ENCODE measurements at places on chromosomes 4 and X.

DNA sequence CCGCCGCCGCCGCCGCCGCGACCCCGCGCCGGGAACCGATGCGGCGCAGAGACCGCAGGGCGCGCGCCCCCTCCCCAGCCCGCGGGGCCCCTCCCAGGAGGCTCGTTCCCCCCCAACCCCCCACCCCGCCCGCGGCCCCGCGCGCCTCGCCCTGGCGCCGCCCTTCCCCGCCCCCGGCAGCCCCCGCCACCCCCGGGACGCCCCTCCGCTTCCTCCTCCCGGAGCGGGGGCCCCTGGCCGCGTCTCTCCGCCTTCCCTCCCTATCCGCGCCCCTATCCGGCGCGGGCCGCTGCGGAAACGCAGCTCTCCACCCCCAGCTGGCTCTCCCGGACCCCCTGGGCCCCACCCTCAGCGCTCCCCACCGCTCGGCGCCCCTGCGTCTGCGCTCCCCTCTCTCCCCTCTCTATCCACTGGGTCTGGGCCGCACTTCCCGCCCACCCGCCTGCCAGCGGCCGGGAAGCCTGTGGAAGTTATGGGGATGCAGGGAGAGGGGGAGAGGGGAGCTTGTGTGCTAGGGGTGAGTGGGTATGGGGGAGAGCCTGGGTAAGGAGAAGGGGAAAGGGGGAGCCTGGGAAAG lies at the start of gene TMEM271:
Gene TMEM271 (minus strand): TSS at position 51 of the 577 bp plus-strand sequence. CDS start 233 bp downstream, outside the sequence.
- no peak for DNase-seq

DNA sequence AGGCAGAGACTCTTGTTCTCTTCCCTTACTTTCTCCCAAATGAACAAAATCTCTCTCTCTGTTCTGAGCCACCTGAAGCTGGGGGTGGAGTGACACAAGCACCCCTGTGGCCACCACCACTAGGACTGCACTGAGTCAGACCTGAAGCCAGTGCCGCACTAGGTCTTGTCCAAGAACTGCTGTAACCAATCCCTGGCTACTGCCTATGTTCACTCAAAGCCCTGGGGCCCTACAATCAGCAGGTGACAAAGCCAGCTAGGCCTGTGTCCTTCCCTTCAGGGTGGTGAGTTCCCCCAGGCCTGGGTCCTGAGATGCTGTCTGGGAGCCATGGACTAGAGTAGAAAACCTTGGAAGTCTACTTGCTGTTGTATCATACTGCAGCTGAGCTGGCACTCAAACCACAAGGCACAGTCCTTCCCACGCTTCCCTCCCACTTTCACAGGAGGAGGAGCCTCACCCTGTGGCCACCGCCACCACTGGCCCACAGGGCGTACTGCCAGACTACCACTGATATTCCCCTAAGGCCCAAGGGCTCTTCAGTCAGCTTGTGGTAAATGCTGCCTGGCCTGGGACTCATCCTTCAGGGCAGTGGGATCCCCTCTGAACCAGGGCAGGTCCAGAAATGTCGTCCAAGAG lies 119.1 kb downstream of the RTL9 start:
- DNase-seq: no peak

DNA sequence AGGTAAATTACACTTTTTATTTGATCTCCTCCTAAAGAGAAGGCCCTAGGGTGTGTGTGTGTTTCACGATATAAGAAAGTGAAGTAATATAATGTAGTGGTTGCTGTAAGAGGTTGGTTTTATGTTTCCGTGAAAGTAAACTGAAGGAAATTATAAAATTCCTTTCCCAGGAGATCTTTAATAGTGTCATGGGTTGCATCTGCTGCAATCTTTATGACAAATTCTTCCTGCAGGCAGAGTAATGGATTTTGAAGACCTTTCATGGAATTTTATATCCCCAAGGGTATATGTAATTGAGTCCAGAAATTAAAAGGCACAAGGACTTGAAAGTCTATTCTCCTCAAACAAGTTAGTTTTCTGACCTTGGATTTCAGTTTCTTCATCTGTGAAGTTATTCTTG lies 538.6 kb downstream of the ANKRD50 start:
- DNase-seq: no peak

DNA sequence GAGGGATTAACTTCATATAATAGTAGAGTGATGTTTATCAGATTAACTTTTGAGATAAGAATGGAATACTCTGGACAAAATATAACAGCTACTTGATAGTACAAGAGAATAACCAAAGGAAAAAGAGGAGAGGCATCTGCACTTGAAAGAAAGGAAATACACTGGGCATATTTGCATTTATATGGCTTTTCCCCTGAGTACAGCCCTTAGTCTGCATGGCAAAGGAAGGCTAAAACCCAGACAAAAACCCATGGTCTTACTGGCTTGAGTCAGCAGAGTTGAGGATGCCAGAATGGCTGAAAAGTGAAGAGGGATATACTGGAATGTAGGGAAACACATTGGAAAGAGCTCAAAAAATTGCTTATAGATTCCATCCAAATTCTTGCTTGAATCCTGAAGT lies 101.6 kb downstream of the COL4A5 start:
- no peak for DNase-seq

- no peak for DNase-seq
These were observed 14.5 kb downstream of the LNX1 start for GRCh38 chr4:53576676-53577372.

GRCh38 chrX:53133400-53133799 lies 39.5 kb downstream of the KANTR start:
- DNase-seq: no peak

DNA sequence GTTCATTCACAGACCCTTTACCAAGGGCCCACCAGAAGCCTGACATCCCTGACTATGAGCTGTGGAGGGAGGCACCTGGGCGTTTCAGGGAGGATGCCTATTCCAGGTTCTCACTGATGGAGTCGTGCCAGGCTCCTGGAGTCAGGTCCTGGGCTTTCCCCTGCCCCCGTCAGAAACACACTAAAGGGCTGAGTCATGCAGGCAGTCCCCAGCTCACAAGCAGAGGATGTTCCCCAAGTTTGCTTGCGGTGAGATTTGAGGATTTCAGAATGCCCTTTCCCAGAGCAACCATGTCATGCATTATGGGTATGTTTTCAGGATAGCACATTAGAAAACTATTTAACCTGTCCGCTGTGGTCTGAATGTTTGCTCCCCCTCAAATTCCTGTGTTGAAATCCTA lies 45.2 kb downstream of the FHDC1 start:
- DNase-seq: no peak

- no peak for DNase-seq
These were observed 3.7 kb downstream of the TAF7L start for GRCh38 chrX:101287402-101287801.

DNA sequence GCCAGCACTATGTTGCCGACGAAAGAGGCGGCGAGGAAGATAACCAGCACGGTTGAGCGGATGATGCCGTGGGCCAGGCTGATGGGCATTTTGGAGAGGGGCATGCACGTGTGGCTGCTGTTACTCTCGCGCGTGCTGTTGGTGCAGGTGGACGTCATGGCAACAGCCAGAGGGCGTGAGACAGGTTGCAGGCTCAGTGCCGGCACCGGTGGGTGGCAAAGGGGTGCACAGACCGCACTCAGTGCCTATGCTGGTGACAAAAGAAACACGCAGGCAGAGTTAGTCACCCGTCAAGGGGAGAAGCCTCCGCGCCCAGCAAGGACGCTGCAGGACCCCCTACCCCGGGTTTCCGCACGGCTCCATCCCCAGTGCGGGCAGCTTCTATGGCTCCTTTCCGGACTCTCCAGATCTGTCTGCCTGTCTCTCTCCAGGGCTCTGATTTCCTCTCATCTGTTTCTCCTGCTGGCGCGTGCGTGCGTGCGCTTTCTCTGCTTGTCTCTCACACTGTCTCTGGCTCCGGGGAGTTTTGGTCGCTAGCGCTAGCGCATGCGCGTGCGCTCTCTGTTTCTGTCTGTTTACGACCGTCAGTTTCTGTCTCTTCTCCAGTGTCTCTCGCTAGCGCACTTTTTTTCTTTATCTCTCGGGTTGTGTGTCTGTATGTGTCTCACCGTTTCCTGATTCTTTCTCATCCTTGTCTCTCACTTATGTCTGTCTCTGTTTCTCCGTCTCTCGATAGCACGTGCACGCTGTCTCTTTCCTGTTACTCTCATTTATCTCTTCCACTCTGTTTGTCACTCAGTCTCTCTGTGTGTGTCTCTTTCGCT lies 2.1 kb downstream of the GPR101 start:
- peak; percentile 57 for DNase-seq

GRCh38 chrX:37847733-37848197 lies 394 bp upstream of the DYNLT3 start:
- DNase-seq: no peak

- no peak for DNase-seq
These were observed 10.4 kb upstream of the DRD5 start for GRCh38 chr4:9771034-9771433.

DNA sequence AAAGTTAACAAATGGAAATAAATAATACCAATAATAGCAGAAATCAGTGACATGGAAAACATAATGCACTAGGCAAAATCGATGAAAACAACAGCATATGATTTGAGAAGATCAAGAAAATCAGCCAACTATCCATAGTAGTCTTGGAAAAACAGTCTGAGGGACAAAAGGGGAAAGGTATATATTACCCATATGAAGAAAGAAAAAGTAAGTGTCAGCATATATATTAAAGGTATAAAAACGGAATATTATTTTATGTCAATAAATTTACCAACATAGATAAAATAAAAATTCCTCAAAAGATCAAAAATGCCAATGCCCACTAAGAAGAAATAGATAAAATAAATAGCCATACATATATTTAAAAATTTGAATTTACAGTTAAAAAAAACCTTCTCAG lies 33.0 kb downstream of the ACTRT1 start:
- DNase-seq: no peak

- DNase-seq: no peak
These were observed 9.6 kb upstream of the MTMR1 start for GRCh38 chrX:150683536-150684146.

- DNase-seq: no peak
These were observed 122.4 kb downstream of the KIT start for GRCh38 chr4:54780149-54780495.

GRCh38 chr4:124224256-124224655 lies 488.3 kb downstream of the ANKRD50 start:
- DNase-seq: no peak

DNA sequence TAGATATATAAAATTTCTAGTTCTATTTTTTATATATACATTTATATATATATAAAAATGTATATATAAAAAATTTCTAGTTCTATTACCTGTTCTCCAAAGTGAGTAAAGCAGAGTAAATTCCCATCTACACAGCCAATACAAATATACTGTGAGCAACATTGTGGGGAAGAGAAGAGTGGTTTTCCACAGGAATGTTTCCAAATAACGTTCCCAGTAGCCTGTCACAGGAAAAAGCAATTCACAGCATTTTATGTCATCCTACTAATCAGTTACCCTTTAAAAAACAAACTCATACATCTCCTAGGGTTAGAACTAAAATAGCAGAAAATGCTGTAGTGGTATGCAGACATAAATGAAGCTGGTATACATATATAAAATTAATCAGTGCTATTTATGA lies 44.5 kb downstream of the AASDH start:
- no peak for DNase-seq

- no peak for DNase-seq
These were observed 12.8 kb upstream of the BOD1L1 start for GRCh38 chr4:13640149-13640940.

- no peak for DNase-seq
These were observed 266.6 kb downstream of the BANK1 start for GRCh38 chr4:102057122-102057521.
